ENCODE measurements at places on chromosomes 2 and 18. TPM values are rescaled to one million over a fixed set of nuclear protein-coding genes. Genes with fewer than 3 reads are reported as not detected.

Gene GREB1L
- 1.3 TPM for polyA plus RNA-seq

Gene PARD3B
- polyA plus RNA-seq, result 18.8 TPM

Gene TM4SF20
- polyA plus RNA-seq, result 0.08 TPM

Gene SLC5A7
- 0.19 TPM for polyA plus RNA-seq

Gene KRTCAP3
- polyA plus RNA-seq, result 13.5 TPM

Gene NT5DC4
- polyA plus RNA-seq, result not detected

Gene TNFAIP6
- 4.7 TPM for polyA plus RNA-seq

Gene KCNS3
- 33.8 TPM for polyA plus RNA-seq

Gene CCDC141
- 3.9 TPM for polyA plus RNA-seq

Gene NEURL3
- polyA plus RNA-seq, result 0.35 TPM

Gene COL4A4
- 5.4 TPM for polyA plus RNA-seq

Gene NAT8
- polyA plus RNA-seq, result 1.2 TPM

Gene IL36RN
- polyA plus RNA-seq, result 0.10 TPM

Gene EN1
- polyA plus RNA-seq, result not detected

Gene C1QL2
- polyA plus RNA-seq, result not detected

Gene TNS1
- 144 TPM for polyA plus RNA-seq

Gene ICA1L
- polyA plus RNA-seq, result 20.4 TPM

Gene LINC00305
- not detected for polyA plus RNA-seq

Gene HOXD12
- not detected for polyA plus RNA-seq

Gene KLHL14
- polyA plus RNA-seq, result 0.86 TPM

Gene SEC11C
- polyA plus RNA-seq, result 102 TPM
